Retinal pigment epithelial cell (primary cell): ENCODE measurements at places on chromosomes 1 and 21.
A peak's percentile ranks its signal among the peaks of the same experiment; 100 is the strongest.

GRCh38 chr1:107965110-107965991, at the start of gene VAV3:
VAV3 (minus strand) TSS chr1:107965180; CDS start chr1:107964869, 311 bp downstream.
- peak; percentile 32 for DNase-seq

GRCh38 chr1:160925652-160926244, 28.9 kb downstream of the ITLN2 start:
- DNase-seq, result no peak

DNA sequence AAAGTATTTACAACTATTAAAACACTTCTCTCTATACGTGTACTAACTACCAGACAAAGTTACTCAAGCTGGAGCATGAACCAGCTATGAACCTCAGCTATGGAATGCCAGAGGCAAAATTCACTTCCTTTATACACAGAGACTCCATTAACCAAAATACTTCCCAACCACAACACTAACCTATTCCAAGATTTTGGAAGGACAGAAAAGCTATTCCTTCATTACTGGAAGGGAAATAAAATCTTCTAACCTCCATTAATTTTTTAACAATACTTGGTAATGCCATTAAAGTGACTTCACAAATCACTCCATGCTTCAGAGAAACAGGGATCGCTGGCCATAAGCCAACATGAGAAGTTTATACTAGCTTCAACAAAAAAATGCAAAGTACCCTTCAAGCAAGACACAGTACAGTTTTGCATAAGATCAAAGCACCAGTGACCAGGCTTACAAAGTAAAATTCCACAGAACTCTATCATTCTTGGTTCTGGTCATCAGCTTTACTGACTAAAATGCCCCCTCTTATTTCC, 58.0 kb downstream of the PUM1 start:
- no peak for DNase-seq

DNA sequence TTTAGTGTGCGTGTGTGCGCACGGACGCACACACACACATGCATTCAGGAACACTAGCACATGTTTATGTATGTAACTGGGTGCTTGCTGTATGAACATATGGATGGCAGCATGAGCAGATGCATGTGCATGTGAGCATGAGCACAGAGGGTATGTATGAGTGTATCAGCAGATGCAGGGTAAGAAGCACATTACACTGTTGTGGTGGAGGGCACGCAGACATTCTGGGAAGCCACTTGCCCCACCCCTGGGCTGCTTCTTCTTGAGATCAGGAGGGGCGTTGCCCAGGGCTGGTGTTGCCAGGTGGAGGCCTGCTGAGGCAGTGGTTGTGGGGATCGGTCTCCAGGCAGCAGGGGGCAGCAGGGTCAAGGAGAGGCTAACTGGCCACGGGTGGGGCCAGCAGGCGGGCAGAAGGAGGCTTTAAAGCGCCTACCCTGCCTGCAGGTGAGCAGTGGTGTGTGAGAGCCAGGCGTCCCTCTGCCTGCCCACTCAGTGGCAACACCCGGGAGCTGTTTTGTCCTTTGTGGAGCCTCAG, 3.9 kb upstream of the P3R3URF start:
- DNase-seq, result no peak

DNA sequence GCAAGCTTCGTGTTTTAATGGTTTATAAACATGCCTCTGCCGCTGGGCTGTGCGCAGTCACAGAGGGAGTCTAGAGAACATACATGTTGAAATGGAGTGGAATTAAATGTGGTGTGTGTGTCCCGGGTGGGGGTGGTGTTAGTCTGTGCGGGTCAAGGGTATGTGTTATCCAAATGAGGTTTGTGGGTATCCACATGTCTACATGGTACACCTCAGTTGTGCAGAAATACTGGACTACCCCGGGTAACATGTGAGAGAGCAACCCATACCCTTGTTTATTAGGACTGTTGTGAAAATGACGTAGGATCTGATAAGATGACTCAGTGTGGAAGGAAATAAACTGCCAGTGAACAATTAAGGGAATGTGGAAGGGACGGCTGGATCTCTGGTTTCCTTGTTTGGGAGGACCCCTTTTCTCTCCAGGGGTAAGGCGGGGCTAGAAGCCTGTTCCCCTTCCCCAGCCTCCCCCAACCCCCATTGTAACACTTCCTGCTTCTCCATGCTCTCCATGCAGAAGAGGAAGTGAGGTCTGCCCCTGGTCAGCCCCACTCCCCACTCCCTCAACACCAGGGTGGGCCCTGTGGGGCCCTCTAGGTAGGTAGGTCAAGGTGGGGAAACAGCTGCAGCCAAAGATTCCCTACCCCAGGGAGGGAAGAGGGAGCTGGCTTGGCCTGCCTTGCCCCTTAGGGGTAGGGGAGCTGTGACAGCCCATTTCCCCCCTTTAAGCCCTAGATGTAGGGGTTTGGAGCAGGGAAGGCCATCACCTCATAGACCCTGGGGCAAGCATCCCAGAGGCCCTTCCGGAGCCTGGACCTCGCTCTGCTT, 690 bp downstream of the EPS8L3 start:
- peak; percentile 38 for DNase-seq

DNA sequence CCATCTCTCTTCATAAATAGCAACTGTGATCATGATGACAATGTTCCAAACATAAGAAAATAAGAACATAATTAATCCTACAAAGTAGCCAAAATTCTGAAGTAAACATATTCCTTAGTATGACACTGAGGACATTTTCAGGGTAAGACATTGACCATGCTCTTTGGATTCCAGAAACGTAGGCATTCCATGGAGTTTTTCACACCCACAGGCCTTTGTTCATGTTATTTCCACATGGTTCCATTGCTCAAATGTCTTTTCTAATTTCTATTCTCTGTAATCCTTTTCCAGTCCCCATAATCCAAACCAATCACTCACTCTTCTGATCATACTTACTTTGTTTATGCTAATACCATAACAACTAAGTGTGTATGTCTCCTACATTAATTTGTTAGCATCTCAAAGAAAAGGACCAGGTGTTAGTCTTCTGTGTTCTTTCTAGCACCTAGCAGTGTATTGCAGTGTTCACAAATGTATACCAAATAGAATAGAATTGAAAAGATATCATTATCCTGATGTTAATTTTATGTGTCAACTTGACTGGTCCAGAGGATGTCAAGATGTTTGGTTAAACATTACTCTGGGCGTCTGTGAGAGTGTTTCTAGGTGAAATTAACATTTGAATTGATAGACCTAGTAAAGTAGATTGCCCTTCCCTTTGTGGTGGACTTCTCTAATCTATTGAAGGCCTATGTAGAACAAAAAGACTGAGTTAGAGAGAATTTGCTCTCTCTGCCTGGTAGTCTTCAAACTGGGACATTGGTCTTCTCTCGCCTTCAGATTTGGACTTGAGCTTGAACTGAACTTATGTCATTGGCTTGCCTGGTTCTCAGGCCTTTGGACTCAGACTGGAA, 516.6 kb downstream of the PTPRC start:
- no peak for DNase-seq

DNA sequence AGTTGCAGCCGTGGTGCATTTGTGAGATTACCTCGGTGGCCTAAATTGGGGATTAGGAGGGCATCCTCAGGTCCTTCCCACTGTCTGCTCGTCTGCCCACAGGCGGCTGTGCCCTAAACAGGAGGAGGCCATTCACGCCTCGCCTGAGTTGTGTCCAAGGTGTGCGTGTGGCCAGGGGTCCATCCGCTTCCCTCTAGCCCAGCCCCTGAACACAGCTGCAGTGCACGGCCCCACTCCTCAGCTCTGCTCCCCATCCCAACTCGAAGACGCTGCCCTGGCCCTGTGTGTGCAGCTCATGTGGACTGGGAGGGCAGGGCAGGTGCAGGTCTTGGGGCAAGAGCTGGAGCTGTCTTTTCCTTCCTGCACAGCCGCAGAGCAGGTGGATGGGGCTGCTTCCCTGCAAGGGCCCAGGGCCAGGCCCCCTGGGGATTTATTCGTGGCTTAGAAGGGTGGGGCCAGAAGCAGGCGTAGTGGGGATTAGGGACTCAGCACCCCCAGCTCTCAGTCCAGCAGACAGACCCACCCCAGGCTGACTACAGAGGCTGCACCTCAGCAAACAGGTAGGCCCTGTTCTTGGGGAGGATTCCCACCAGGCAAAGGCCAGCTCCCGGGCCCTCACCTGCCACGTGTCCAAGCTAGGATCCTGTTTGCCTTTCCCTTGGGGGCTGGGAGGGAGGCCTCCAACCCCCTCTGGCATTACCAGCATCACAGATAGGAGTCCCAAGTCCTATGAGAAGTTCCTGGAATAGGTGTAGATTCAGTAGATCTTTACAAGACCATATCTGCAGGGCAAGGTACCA, 4.3 kb downstream of the GUK1 start:
- DNase-seq, result no peak

GRCh38 chr21:17514124-17514845, 1.4 kb downstream of the CXADR start:
- peak; percentile 43 for DNase-seq

GRCh38 chr1:221916176-221916575, 174.3 kb upstream of the DUSP10 start:
- DNase-seq, result no peak

- DNase-seq, result no peak
These were observed 13.4 kb downstream of the IBA57 start for GRCh38 chr1:228178737-228179684.

- DNase-seq, result no peak
These were observed 109.0 kb upstream of the KCTD3 start for GRCh38 chr1:215458104-215458503.

DNA sequence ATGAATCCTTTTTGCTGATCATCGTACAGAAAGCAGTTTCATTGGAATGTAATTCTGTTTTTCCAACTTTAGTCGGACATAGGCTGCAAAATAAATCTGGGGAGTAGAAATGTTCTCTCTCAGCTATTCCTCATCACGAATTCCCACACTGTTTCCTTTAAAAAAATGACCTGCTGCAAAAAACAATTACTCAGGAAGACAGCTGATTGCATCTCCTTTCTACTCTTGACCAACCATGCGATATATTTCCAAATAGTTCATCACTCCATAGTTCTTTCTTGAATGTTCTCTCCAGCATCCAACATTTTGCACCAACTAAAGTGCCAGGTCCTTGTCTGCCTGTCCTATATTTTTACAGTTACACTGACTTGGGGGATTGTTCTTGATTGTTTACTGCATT, 96.4 kb downstream of the S1PR1 start:
- no peak for DNase-seq

GRCh38 chr21:38244885-38245869, 11.6 kb upstream of the KCNJ15 start:
- DNase-seq, result no peak

DNA sequence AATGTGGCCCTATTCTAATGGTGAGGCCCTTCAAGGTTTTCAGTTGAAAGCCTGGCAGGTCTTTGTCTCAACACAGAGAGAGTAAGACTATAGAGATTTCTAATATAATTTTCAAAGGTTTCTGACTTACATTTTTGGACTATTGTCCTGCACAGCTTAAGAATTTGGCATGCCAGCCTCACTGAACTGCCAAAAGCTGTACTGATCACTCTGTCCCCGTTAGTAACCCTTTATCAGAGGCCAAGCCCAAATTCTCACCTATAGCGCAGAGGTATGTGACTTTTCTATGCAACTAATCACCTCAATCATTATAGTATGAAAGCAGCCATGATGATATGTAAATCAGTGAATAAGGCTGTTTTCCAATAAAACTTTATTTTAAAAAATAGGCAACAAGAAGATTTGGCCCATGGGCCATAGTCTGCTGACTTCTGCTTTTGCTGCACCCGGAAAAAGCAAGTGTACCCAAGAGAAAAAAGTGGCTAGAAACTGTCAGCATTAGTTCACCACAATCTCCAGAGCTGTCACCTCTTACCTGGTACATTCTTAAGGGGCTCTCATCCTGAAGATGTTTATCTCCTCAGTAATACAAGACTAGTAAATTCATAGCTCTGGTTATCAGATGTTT, 85.4 kb downstream of the PIGK start:
- no peak for DNase-seq

DNA sequence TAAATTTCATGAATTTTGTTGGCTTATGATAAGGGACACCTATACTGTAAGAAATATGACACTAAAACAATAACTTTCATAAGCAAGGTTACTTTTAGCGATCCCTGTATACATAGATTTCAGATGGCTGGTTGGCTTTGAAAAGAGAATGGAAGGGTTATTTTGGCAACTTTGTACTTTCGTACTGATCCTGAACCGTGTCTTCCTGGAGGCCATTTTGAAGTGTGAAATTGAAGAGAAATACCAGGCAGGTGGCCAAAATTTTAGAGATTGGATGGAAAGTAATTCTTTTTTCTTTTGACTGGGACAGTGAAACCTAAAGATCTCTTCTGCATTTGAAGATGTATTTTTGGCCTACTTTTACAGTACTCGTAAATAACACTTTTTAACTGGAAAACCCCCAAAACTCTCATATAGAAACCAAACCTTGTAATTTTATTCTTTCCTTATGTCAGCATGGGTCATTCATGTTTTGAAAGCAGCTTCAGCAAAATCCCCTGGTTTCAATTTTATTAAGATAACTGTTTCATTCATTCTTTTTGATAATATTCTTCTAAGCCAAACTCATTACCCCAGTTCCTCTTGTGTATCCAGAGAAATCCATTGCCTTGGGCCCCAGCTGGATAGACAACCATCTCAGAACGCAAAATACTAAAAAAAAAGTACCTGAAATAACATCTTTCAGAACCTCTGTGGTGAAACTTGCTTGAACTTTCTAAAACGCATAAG, 38.4 kb upstream of the ZNF281 start:
- no peak for DNase-seq

DNA sequence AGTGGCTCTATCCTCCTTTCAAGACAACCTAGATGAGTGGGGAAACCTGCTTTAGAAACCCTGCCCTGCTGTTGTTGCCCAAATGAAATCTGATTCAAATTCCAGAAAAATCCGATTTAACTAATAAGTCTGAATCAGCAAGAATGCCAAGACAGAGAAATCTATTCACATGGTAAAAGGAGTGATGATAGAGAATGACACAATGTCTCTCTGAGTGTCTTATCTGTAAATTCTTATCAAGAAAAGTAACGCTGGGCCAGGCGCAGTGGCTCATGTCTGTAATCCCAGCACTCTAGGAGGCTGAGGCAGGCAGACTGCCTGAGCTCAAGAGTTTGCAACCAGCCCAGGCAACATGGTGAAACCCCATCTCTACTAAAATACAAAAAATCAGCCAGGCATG, 13.7 kb upstream of the GUCA2A start:
- DNase-seq, result no peak

DNA sequence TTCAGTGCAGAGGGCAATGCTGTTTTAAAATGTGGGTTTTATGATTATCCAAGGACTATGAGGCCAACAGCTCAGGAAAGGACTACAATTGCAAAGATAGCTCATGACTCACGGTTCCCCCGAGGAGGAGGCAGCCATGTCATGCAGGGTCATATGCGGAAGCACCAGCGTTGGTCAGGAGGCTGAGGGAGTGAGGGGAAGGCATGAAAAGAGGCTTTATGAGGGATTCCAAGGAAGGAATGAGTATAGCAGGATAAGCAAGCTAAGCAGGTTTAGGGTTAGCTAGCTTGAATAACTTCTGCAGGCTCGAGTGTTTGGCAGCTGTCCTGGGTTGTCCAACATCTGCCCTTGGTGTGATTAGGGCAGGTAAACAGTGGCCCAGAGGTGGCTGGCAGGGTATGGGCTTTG, 495.1 kb downstream of the SETD4 start:
- DNase-seq, result peak; percentile 81

GRCh38 chr1:22117238-22117637, 25.7 kb downstream of the WNT4 start:
- no peak for DNase-seq
